ENCODE measurements at places on chromosomes 12 and 14.
A peak's percentile ranks its signal among the peaks of the same experiment; 100 is the strongest.

DNA sequence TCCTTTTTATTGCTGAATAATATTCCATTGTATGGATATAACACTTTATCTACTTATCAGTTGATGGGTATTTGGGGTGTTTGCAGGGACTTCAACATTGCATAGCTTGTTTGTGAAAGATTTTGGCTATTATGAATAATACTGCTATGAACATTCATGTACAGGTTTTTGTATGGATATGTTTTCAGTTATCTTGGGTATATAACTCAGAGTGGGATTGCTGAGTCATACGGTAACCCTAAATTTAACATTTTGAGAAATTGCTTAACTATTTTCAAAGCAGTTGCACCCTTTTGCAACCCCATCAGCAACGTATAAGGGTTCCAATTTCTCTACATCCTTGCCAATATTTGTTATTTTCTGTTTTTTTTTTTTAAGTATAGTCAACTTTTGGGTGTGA lies 27.3 kb upstream of the HELB start:
- DNase-seq: no peak

GRCh38 chr12:63250486-63250885 lies 99.5 kb upstream of the AVPR1A start:
- DNase-seq: no peak

DNA sequence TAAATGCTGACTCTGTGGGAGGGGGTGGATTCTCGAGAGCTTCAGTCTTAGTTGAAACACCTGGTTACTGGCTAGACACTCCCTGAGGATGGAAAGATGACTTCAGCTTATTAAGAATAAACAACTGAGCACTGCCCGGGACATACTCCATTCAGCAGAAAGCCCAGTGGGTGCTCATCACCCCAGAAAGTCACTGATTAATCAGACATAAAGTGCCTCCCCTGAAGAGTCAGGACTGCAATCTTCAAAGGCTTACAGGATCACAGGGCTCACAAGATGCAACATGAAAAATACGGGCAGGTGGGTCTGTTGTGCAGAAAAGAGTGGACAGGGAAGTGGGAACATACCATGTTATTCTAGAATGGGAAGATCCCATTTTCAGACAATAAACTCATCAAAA lies 207.0 kb downstream of the CALM1 start:
- DNase-seq: no peak

GRCh38 chr12:56127888-56128669 lies at the start of gene ESYT1:
Gene ESYT1, plus strand, starts transcription at chr12:56128267. Its CDS starts 53 bp downstream, at chr12:56128320.
- DNase-seq: peak; percentile 99

- DNase-seq: no peak
Observed at GRCh38 chr14:79947440-79948054, 263.8 kb downstream of the DIO2 start.

- DNase-seq: no peak
Observed at GRCh38 chr12:31772685-31773222, 43.9 kb upstream of the AMN1 start.

DNA sequence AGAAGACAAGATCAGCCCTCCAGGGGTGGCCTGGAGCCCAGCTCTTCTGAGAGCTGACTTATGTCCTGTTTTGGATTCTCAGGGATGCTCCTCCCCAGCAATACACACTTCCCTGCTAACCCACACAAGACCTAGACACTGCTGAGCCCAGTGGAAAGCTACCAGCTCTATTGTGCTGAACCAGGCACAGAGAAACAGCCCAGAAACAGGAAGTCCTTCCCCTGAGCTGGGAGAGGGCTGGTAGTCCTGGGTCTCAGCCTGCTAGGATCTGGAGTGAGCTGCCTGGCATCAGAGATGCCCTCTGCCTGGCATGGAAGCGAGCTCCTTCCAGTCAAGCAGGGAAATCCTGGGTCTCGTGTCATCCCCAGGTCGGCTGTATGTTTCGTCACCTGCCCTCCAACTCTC lies 1.2 kb upstream of the LAG3 start:
- DNase-seq: no peak

- DNase-seq: no peak
Observed at GRCh38 chr12:76666290-76666835, 97.6 kb upstream of the ZDHHC17 start.

GRCh38 chr12:98719515-98720504 lies 74.7 kb downstream of the APAF1 start:
- no peak for DNase-seq

DNA sequence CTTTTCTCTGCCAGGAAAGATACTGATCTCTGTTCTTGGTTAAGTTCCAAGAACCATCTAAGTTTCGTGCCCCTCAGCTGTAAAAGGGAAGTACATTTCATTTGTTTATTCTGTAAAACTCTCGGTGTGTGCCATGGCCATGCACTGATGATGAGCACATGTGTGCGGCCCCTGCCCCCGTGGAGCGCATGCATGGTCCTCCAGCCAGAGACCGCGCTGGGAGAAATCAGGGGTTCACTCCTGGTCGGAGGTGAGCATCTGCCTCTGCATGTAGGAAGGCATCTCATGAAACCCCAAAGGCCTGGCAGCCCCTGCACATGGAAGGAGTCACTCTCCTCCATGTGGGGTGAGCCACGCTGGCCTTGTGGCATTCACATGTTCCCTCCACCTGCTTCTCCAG lies 102.5 kb upstream of the RTL1 start:
- DNase-seq: no peak

DNA sequence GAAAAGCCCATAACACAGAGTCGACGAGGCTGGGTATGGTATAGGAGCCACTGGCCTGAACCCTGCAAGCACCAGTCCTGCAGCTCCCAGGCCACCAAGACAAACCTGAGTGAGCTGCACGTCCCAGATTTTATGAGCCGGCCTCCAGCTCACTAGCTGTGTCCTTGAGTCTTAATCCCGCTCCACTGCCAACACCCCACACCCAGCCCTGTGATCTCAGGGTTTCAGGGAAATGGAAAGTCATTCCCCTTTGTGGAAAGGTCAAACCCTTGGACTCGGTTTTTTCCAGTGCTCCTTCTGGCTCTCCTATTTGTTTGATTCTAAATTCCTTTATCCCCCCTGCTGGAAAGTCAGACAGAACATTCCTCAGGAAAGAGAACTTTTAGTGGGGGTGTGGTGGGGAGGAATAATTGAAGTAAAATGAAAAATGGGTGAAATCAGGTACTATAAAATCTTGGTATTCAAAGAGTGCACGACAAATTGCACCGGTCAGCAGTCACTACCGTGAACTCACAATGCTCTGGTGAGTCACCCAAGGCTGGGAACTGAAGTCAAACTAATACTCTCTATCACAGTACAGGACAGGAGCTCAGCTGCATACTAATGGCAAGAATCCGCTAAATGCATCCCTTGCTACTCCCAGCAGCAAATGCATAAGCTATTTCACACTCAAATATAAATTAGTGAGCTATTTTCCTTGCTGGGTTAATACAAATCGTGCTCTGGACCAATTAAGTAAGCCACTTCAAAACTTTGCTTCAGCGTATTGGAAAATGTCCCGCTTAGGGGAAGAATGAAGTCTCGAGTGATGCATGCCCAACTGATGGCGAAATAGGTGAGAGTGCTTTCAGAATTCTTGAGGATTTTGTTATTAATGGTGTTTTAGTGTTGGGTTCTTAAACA lies 9.0 kb downstream of the PITPNM2 start:
- DNase-seq: peak; percentile 20

- DNase-seq: no peak
Observed at GRCh38 chr14:71749613-71750238, 182.5 kb upstream of the RGS6 start.

DNA sequence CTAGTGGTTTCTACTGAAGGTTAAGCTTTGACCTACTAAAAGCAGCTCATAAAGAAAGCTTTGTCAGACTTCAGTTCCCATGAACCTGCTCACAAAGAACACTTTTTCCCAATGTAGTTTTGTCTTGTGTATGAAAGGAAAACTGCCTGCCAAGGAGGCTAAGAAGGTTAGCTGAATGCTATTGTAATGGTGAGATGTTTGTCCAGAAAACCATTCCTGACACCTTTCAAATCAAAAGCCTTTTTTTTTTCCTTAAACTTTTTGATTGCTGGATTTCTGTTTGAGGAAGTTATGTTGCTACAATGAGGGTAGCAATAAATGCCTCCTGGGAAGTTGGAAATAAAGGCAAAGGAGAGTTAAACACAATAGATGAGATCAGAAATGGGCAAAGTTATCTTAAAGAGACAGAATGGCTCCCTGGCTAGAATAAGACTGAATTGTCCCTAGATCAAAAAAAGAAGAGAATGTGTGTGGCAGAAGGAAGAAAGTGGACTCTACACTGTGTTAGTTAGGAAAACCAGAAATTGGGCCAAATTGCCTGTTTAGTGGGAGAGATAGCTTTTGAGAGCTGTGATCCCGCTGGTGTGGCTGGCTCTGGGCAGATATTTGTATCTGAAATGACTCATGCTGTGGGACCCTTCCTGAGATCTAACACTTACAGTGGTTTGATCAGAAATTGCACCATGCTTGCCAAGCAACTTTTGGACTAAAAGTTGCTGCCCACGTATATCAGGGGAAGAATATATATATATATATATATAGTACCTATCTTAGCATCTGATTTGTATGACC lies 27.5 kb downstream of the TECPR2 start:
- no peak for DNase-seq

- DNase-seq: no peak
Observed at GRCh38 chr12:89333564-89334252, 18.6 kb downstream of the DUSP6 start.

- DNase-seq: no peak
Observed at GRCh38 chr14:61632807-61633206, 62.5 kb upstream of the HIF1A start.

- no peak for DNase-seq
Observed at GRCh38 chr14:72909163-72909562, 15.3 kb upstream of the DPF3 start.

GRCh38 chr14:34522496-34522895 lies 17.0 kb downstream of the EAPP start:
- DNase-seq: no peak

DNA sequence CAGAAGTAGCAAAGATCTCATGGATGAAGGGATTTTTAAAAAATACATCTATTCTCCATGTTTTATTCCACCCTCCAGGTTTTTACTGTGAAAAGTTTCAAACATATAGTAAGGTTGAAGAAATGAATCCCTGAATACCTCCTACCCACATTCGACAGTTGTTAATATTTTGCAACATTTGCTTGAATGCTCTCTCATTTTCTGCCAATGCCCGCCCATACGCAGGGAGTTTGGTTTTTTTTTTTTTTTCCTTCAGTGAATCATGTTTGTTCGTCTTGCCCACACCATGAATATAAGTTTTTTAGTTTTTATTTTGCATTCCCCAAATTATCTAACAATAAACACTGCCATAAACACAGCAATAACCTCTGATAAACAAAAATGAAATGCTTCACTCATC lies 82.9 kb downstream of the MAP1LC3B2 start:
- no peak for DNase-seq

- no peak for DNase-seq
Observed at GRCh38 chr14:30221546-30221945, 293.9 kb upstream of the PRKD1 start.

DNA sequence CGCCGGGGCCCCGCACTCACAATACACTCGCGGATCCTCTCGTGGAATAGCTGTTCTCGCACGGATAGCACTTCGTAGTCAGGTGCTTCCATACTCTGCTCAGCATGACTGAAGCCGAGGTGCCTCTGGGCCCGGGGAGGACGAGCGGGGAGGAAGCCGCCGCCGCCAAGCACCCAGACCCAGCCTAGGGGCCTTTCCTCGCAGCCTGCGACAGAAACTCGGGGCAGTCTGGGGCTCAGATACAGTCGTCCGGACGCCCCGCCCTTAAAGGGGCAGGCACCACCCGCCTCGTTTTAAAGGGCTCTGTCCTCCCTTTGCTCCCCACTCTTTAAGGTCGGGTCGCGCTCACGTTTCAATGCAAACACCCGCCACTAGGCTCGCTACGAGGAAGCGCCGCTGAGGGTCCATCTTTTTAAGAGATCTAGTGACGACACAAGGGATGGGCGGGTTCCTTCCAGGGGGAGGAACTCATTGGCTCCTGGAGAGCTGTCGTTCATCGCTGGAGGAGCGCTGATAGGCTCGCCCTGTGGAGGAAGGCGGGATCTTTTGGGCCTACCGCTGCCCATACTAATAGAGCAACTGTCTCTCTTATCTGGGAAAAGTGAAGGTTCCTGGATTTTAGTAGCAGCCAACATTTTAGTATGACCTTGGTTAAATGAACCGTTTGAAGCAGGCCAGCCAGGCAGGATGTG lies at the start of gene LMBR1L:
Gene LMBR1L, minus strand, starts transcription at position 384 of the 692 bp plus-strand sequence. Its CDS starts 292 bp downstream, at position 92.
- peak; percentile 97 for DNase-seq

DNA sequence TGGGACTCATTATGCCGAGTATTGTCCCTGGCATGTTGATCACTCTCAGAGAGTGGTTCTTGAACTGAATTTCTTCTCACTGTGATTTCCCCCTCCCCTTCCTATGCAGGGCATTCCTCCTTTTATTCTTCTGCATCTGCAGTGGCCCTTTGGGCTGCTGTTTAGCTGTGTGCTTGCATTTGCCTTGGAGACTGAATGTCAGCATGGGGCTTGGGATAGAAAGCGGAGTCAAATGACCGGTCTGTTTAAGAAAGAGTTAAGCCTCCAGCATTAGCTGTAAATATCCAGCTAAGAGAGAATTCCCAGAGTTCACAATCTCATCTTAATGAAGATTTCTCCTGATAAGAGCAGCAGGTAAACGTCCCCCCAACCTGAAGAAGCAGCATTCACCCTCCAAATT lies 65.6 kb upstream of the RMST start:
- no peak for DNase-seq

DNA sequence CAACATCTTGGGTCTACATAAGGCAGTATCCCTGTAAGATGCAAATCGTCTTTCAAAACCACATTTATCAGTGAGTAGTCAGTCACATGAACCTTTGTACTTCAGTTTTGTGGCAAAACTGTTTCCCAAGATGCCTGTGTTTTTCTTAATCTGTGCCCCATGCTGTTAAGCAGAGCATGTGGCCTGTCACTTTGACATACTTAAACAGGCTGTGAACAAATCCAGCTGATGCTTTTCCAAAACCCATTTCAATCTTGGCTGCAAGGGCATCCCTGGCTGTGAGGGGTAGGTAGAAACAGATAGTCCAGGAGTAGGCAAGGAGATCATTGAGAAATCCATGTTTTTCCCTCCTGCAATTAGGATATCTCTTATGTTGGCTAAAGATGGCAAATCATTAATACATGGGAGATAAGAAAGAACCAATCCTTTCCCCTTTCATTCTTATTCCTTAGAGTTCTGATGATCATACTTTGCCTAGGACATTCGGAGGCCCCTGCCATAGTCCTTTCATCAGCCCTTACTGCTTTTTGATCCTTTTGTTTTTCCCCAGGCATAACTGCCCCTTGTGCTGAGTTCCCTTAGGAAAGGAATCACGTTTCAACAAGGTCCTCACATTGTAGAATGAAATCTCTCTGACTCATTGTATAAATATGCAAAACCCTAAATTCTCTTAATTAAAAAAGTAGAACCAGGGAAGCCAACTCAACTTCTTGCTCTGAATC lies 121.1 kb upstream of the EEA1 start:
- DNase-seq: no peak

GRCh38 chr12:45418520-45418919 lies 202.6 kb downstream of the ANO6 start:
- no peak for DNase-seq

GRCh38 chr14:101820283-101820798 lies 58.8 kb downstream of the PPP2R5C start:
- no peak for DNase-seq

DNA sequence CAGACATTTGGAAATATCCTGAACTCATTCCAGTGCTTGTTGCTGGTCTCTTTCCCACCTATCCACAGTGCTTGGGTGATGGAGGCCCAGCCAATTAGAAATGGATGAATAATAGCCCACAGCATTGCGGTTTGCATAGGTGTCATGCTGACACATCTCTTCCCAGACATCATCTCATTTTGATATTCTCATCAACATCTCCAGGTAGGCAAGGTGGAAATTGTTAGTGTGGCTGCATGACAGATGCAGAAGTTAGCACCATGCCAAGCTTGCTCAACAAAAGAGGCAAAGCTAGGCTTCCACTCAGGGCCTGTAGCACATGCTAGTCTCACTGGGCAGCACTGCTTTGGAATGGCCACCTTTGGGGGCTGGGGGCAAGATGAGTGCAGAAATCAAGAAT lies 1118.9 kb downstream of the VRK1 start:
- DNase-seq: no peak

All from NCI-H526 (cell line).